ENCODE measurements at places on chromosomes 5 and 9. TPM values are rescaled to one million over a fixed set of nuclear protein-coding genes. Genes with fewer than 3 reads are reported as not detected.

- peak; percentile 16 for DNase-seq
Measured at GRCh38 chr5:169577951-169578350, 5.6 kb upstream of the SPDL1 start.

GRCh38 chr5:60541980-60542379 lies 158.0 kb downstream of the DEPDC1B start:
- DNase-seq: no peak

GRCh38 chr5:65094279-65094678 lies 325.5 kb downstream of the CWC27 start:
- no peak for DNase-seq

DNA sequence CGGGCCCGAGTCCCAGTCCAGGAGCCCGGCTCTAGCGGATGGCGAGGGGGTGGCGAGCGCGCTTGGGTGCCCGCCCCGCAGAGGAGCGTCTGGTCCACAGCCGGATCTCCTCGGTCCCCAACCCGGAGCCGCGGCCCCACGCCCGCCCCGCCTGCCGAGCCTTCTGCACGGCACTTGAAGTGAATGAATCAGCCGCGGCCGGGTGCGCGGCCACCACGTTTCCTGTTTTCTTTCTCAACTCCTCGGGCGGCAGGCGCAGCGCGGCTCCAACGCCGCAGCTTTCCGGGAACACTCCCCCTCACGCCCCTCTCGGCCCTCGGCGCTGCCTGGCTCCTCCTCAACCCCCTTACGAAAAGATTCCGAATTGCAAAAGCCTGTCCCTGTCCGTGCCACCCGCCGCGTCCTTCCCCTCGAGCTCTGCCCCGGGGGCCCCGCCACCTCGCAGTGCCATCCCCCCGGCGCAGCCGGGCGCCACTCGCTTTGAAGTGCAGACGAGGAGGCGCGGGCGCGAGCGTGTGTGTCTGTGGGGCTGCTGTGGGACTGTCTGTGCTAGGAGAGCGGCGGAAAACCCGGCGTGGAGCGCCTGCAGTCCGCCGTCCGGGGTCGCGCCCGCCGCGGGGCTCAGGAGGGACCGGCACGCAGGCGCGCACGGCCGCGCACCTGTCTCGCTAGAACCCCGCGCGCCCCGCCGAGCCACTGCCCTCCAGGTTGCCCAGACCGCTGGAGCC lies 456.6 kb downstream of the RAB3C start:
- no peak for DNase-seq

DNA sequence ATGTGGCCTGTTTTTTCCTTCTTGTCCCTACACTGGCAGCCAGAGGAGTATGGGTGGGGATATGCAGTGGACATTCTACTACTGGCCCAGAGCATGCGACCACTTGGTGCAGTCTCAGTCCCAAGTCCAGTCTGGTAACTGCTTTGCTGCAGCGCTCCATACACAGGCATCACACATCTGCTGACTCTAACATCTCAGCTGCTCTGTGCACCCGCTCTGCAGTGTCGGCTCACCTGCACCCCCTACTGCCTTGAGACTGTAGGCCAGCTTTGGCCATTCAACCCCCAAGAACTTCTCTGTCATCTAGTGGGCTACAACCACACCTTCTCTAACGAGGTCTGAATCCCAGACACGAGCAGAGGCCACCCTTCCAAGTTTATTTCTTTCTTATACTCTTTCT lies 46.4 kb upstream of the SLCO6A1 start:
- DNase-seq: peak; percentile 9

The SLC4A9 gene
- total RNA-seq: not detected

The MLANA gene
- total RNA-seq: not detected

The SPINK7 gene
- total RNA-seq: not detected

The TSLP gene
- not detected for total RNA-seq
